ENCODE measurements at places on chromosomes 7 and 10.

- no peak for DNase-seq
Measured at GRCh38 chr7:44559485-44559884, 14.2 kb downstream of the DDX56 start.

- no peak for DNase-seq
Measured at GRCh38 chr7:96285579-96285978, 36.3 kb downstream of the SLC25A13 start.

- DNase-seq = no peak
Measured at GRCh38 chr7:121390617-121391016, 5.5 kb downstream of the FAM3C start.

- no peak for DNase-seq
Measured at GRCh38 chr7:121337398-121337797, 8.6 kb downstream of the WNT16 start.

- DNase-seq = no peak
Measured at GRCh38 chr10:17685233-17685840, 41.4 kb downstream of the STAM start.

DNA sequence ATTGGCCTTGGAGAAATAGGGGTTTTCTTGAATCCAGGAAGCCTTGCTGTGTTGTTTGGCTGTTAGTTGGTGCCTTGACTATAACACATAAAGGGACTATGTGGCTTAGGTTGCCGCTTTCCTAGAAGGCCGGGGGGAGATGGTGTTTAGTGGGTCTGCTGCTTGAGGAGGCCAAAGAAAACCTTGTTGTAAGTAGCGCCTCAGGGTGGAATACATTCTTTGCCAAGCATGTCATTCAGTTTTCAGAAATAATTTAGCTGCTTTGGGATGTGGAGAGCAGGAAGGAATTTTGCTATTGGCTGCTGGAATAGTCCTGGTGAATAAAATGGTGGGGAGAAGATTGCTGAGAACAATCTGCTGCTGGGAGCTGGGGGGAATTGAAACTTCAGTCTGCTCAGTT, 132.9 kb upstream of the WNT16 start:
- no peak for DNase-seq

DNA sequence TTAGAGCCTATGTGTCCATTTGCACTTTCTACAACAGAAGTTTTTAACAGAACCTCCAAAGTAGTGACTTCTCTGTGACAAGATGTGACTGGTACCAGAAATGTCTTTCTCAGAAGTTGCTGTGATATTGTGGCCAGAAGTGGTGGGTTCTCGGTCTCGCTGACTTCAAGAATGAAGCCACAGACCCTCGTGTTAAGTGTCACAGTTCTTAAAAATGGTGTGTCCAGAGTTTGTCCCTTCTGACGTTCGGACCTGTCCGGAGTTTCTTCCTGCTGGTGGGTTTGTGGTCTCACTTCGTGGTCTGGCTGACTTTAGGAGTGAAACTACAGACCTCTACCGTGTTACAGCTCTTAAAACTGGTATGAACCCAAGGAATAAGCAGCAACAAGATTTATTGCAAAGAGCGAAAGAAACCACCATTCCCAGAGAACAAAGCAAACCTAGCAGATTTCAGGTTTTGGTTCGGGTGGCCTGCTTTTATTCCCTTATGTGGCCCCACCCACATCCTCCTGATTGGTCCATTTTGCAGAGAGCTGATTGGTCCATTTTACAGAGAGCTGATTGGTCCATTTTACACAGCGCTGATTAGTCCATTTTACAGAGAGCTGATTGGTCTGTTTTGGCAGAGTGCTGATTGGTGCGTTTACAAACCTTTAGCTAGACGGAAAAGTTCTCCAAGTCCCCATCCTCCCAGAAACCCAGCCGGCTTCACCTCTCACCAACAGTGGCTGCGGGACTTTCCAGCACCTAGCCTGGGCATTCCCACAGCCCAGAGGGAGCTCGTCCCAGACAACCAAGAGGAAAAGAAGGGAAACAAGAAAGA, 3.0 kb downstream of the ITPRID1 start:
- no peak for DNase-seq

- DNase-seq = no peak
Measured at GRCh38 chr7:101542527-101543241, 86.4 kb downstream of the MYL10 start.

DNA sequence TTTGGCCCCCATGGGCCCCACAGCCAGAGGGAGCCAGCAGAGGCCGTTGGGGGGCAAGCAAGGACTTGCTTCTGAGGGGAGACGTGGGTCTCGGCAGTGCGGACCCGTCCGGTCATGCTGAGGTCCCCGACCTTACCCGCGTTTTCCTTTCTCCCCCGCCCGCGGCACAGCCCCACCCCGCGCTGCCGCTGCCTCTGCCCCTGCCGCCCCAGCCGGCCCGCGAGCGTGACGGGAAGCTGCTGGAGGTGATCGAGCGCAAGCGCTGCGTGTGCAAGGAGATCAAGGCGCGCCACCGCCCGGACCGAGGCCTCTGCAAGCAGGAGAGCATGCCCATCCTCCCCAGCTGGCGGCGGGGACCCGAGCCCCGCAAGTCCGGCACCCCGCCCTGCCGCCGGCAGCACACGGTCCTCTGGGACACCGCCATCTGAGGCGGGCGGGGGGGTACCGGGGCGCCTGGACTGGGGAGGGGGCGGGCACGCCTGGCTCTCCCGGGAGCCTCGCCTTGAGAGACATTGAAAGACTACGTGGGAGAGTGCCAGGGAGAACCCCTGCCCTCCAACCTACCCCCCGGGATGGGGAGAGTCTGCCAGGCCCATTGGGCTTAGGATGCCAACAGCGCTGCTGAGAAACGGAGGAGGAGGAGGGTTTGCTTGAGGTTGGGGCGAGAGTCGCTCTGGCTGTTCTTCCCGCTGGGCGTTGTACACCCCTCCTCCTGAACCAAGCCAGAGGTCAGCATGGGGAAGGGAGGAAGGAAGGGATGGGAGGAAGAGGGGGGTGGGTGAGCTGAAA, 9.9 kb downstream of the NYAP1 start:
- DNase-seq = no peak

- DNase-seq = no peak
Measured at GRCh38 chr10:98748298-98748697, 301.6 kb upstream of the HPS1 start.

- DNase-seq = no peak
Measured at GRCh38 chr7:115654384-115655214, 376.0 kb downstream of the TFEC start.

GRCh38 chr10:121248266-121248665, 350.0 kb downstream of the FGFR2 start:
- no peak for DNase-seq

- DNase-seq = no peak
Measured at GRCh38 chr10:3510741-3511140, 274.3 kb downstream of the KLF6 start.

DNA sequence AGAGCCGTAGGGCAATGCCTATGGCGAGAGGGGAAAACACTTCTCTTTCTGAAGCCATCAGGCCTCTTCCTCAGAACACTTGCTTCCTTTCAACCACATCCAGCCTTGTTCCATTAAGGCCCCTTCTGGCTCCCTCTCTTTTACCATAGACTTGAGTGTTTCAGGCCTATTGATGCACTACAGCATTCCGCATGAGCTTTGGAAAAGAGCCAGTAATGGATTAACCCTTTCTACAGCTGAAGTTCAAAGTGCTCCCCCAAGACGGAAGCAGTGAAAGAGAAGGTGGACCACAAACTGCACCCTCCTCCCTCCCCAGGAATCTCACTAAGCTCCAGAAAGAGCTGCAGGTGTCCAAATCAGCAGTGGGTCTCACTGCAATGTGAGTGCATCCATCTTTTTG, 102.7 kb upstream of the C7orf33 start:
- no peak for DNase-seq

- no peak for DNase-seq
Measured at GRCh38 chr10:37865264-37865663, 7.9 kb upstream of the ZNF248 start.

DNA sequence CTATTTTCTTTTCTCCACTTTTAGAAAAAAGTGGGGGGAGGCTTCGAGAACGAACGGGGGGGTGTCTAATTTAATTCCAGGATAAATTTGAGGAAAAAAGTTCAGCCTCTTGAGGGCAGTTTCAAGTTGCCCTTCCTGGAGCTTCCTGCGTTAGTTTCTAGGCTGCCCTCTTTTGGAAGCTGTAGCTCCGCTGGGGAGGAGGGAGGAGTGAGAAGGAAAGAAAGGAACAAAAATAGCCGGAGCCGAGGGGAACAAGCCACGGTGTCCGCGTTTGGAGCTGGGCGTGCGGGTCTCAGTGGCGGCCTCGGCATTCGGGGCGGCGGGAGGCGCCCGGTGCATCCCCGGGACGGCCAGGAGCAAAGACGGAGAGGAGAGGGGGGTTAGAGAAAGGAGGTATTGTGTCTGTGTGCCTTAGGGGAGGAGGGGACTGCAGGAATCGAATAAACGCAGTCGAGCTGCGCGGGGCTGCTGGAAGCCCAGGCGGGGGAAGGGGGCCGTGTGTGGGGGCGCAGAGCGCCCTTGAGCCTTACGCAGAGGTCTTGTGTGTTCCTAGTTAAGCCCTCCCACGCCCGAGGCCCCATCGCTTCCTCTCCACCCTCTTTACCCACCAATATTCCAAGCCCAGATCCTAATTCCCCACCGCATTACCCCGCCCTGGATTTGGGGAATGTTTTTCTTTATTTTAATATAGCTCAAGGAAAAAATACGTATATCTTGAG, 2.0 kb upstream of the TNRC18 start:
- DNase-seq = peak; percentile 77

- no peak for DNase-seq
Measured at GRCh38 chr10:11757454-11757820, 15.3 kb downstream of the ECHDC3 start.

DNA sequence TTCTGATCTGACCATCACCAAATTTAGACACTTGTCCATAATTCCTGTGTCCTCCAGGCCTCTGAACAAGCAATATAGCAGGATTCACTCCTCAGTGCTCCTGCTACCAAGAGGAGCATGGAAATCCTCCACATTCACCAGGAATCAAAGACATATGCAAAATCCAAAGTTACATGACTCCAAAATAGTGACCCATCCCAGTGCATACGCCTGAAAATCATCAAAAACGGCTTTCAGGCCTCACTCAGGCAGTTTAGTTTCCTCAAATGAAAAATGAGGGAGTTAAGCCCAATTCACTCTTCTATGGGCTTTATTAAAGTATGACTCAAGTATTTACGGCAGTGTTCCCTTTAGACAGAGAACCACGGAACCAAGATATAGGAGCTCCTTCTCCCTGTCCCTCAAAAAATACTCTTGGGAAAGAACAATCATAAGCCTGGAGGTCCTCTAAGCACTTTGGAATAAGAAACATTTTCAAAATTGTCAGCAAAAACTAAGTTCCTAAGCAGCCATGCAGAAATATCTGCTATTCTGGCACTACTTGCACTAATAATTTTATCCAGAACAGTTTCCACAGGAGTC, 240.7 kb downstream of the PARD3 start:
- DNase-seq = no peak

DNA sequence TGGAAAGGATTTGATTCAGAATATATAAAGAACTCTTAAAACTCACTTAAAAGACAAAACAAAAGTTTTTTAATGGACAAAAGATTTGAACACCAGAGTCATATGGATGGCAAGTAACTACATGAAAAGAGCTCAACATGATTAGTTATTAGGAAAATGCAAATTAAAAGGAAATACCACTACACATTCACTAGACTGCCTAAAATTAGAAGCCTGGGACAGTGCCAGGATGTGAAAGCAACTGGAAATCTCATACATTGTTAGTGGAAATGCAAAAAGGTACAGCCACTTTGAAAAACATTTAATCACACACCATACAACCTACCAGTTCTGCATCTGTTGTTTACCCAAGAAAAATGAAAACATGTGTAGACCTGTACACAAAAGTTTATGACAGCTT, 48.8 kb downstream of the RALA start:
- DNase-seq = no peak

- no peak for DNase-seq
Measured at GRCh38 chr10:73163096-73163495, 4.7 kb downstream of the ECD start.

- no peak for DNase-seq
Measured at GRCh38 chr7:151437866-151438516, 1.9 kb downstream of the CRYGN start.

Data from NCI-H187 treated with DMSO at 0.1 percent for 48 hours (cell line).